Pulmonary artery endothelial cell (primary cell): ENCODE measurements at places on chromosomes 1 and 21. TPM values are rescaled to one million over a fixed set of nuclear protein-coding genes. Genes with fewer than 3 reads are reported as not detected.

DNA sequence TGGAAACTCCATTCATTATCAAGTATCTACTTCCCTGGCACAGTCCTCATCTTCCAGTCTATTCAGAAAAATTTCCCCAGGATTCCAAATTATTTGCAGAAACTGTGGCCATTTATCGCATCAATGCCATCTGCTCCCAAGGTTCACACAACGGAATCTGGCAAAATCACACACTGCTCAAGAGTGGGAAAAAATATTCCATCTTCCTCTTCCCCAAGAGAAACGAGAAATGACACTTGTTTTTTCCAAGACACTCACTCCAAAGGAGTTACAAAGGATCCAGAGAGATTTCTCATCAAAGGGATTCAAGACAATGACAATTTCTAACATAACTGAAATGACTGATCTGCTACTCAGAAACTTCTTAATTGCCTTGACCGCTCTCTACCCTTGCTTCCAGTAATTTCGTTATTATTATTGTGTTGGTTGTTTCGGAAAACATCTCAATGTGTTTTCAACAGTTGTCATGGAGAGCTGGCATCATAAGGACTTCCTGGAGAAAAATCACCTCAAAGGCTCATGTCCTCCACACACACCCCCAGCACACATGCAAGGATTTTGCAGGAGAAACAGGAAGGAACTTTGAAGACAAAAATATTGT lies 128.0 kb downstream of the PSMG1 start:
- no peak for DNase-seq

Gene COL8A2
- total RNA-seq: 3.7 and 5.6 TPM in 2 replicates

- no peak for DNase-seq
Measured at GRCh38 chr1:40064797-40065499, 24.4 kb downstream of the CAP1 start.

- no peak for DNase-seq
Measured at GRCh38 chr1:3774276-3774945, 1.9 kb downstream of the SMIM1 start.

DNA sequence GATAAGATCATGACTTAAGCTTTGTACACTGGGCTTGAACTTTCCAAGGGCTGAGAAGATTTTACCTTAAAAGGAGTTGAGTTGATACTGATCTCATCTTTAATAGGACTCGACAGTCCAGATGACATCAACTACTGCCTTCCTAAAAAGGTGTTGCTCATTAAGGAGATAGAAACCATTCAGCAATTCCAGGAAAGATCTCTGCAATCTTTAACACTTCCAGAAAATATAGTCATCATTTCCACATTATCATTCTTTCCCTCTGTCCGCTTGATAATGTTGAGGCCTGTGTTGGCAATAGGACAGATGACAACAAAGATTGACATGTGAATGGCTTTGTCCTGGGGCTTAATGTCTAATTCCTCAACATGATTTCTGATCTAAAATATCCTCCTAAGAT lies 145.4 kb upstream of the C1orf21 start:
- DNase-seq: no peak

DNA sequence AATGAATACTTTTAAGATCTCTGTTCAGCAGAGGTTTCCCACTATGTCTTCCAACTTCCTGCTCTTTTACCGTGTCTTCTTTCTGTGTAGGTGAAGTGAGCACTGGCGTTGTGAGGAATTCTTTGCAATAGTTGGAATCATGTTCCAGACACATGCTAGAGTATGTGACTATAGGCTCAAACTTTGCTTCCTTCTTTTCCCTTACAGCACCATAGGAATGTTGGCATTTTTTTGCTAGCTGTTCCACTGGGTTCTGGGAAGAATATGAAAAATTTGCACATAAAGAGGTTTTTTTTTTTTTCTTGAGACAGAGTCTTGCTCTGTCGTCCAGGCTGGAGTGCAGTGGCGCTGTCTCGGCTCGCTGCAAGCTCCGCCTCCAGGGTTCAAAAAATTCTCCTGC lies 15.7 kb upstream of the HUNK start:
- no peak for DNase-seq

- DNase-seq: no peak
Measured at GRCh38 chr1:30842697-30843354, 65.7 kb downstream of the SDC3 start.

- no peak for DNase-seq
Measured at GRCh38 chr1:155931332-155932038, 2.7 kb downstream of the KHDC4 start.

GRCh38 chr1:199101139-199101538 lies 462.3 kb downstream of the PTPRC start:
- DNase-seq: no peak

DNA sequence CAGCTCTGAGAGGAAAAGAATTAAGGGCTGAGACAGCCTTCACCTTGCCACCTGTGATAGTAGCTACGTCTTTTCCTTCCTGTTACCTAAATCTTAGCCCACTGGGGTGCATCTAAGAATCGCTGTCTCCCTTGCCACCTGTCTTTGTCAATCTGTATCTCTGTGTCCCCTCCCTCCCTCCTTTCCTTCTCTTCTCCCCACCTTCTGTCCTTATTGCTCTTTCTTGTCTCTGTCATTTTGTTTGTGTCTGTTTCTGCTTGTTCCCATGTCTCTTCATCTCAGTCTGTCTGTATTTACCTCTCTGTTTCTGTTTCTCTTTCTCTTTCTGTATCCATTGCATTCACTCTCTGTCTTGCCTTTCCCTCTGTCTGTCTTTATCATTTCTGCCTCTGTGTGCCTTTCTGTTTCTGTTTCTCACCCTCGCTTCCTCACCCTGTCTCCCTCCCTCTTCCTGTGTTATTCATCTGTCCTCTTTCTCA lies 30.2 kb downstream of the SLC22A15 start:
- no peak for DNase-seq

DNA sequence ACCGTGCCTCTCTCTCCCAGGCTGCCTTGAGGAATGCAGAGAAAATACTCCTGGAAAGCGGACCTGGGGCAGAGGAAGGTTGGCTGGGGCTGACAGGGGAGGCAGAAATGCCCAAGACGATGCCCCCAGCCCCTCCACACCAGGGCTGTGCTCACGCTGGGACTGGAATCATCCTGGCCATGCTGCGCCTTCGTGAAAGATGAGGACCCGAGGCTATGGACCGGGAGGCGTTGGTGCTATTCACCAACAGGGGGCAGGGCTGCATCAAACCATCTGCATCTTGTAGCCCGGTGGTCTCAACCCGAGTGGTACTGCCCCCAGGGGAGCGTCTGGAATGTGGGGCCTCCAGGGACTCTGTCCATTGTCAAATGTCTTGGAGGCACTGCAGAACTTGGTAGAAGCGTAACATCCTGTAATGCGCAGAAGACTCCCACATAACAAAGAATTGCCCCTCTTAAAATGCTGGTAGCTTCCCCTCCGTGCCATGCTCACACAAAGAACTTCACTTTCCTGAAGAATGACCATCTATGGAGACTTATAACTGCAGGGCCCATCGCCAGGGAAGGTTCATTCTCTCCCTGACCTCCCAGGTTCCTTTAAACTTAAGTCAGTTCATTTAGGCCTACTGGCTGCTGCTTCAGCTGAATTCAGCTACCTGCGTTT lies 251.2 kb downstream of the RRAGC start:
- no peak for DNase-seq

Gene RFX5
- total RNA-seq: 51.0 and 68.5 TPM in 2 replicates

Gene CELA2A
- not detected in 2 replicates for total RNA-seq

GRCh38 chr1:180065408-180065807 lies 89.3 kb upstream of the QSOX1 start:
- no peak for DNase-seq

Gene B3GALT5
- total RNA-seq: not detected in 2 replicates

DNA sequence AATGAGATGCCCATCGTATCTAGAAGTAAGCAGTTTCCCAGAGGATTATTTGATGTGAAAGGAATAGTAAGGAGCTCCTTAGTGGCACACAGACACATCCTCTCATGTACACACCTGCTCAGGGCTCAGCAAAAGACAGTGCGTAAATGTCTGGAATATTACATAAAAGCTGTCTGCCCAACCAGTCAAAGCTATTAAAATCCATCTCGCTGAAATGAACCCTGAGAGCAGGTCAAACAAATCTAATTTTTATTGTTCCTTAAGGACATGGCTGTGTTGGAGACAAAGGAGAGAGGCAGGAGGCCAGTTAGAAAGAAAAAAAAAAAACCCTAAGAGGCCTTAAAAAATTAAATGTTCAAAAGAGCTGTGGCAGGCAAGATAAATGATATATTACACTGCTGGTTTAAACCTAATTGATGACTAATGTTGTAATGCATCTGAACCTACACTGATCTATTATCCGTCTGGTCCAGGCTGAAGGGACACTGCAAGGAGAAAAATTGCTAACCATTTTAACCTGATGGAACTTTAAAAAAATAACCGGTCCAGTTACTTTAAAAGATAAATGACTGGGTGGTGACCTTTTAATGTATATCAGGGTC lies 58.5 kb upstream of the FGGY start:
- DNase-seq: no peak

Gene INTS3
- 20.7 and 37.0 TPM in 2 replicates for total RNA-seq

Gene S100A11
- total RNA-seq: 22.9 and 33.5 TPM in 2 replicates

DNA sequence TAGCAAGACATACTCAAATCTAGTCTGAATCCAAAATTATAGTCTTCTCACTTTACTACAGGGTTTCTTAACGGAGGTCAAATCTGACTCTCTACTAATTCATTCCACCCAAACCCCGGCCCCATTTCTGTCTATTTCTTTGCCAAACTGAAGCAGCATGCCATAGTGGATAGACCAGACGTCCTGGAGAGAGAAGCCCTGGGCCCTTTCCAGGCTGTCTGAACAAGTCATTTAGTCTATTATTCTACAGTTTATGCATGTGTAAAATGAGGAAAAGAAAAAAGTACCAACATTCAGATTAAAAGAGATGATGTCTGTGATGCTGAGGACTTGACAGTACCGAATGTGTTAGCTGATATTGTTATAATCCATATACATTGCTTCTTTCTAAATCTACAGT lies 95.0 kb downstream of the GDAP2 start:
- no peak for DNase-seq

Gene TFF2
- total RNA-seq: not detected in 2 replicates

DNA sequence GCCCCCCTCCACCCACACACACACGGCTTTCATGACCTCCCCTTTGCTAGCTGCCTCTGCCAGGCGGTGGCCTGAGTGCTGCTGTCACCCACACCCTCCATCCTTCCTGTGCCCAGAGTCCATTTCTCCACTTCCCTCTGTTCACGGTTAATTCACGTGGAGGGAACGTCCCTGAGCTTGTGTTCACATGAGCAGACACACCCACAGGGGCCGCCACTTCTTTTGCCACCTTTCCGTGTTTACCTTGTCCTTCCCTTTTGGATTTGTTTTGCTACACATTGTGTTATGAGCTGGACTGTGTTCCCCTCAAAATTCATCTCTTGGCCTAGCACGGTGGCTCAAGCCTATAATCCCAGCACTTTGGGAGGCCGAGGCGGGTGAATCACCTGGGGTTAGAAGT lies 128.0 kb downstream of the ETS2 start:
- DNase-seq: no peak

DNA sequence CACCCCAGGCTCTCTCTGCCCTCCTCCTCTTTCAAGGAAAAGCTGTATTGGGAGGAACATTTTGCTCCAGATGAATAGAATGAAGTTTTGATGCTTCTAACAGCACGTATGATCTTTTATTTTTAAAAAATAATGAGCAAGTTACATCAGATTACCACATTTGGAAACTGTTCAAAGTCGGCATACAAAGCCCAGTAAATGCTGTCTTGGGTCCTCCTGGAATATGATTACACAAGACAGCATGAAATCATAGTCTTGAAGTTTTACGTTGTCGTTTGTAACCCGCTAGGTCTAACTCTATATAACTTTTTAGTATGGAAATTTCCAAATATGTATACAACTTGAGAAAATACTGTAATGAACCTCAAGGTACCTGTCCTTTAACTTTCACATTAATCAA lies 385.6 kb downstream of the HLX start:
- no peak for DNase-seq

DNA sequence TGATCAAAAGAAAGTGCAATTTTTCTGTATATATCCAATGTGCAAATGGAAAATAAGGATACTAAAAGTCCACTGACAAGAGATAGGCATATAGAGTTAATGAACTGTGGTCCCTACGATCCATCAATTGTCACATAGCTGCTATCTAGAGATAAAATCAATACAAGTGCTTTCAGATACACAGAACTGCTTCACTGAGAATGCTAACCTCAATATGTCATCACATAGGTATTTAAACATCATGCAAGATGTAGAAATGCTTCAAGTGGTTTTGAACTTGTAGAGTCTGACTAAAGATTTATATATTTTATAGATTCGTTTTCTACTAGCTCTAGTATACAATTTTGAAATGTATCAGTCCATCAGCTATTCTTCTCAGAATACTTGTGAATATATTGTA lies 1604.7 kb downstream of the PLA2G4A start:
- no peak for DNase-seq

DNA sequence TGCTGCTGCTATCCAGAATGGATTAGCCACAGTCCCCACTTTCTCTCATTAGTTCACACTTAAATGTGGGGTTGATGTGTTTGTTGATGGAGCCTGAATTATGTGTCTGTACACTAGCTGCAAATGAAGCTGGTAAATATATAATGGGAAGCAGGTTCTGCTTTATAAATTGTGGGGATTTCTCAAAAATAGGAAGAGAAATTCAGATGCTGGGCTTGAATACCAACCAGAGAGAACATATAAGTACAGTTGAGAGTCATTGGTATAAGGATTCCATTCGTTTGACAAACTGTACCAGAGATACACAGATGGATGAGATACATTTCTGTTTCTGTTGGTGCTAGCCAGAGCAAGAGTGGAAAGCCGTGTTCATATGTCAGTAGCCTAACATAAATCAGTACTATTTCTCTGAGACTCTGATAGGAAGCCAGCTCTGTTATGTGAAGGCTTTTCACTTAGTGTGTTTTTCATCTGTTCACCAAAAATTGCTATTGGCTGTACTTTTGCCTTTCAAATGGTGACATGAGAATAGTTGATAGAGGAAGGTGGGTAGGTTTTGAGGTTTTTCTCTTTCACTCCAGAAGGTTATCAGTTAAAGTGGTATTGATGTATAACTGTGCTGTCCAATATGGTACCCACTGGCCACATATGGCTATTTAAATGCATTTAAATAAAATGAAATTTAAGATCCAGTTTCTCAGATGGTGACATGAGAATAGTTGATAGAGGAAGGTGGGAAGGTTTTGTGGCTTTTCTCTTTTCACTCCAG lies 15.6 kb downstream of the SMG7 start:
- no peak for DNase-seq

DNA sequence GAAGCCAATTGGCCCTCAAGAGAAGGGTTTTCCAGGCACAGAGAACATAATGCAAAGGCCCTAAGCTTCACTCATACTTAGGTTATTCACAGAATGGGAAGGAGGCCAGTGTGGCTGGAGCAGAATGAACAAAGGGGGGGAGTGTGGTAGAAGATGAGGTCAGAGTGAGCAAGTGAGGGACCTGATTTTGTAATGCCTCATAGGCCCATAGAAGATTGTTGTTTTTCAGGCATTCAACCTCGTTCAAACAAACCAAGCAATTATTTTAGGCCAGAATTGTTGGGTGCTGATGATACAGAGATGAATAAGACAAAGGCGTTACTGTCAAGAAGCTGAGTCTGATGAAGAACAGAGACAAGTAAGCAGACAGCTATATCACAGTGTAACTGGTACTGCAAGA lies 54.5 kb upstream of the RAP1A start:
- DNase-seq: no peak

Gene GPR37L1
- total RNA-seq: not detected in 2 replicates

Gene OR2T11
- total RNA-seq: not detected in 2 replicates

Gene S100A7A
- not detected in 2 replicates for total RNA-seq
